ENCODE measurements at places on chromosomes 4 and X.

GRCh38 chrX:101220662-101221260 lies 1.2 kb downstream of the DRP2 start:
- no peak for DNase-seq

- no peak for DNase-seq
These were observed 36.5 kb downstream of the TBL1X start for GRCh38 chrX:9501362-9501761.

GRCh38 chr4:29304595-29304994 lies 1415.6 kb upstream of the PCDH7 start:
- DNase-seq, result no peak

- no peak for DNase-seq
These were observed 148.7 kb upstream of the TBC1D9 start for GRCh38 chr4:140904904-140905303.

DNA sequence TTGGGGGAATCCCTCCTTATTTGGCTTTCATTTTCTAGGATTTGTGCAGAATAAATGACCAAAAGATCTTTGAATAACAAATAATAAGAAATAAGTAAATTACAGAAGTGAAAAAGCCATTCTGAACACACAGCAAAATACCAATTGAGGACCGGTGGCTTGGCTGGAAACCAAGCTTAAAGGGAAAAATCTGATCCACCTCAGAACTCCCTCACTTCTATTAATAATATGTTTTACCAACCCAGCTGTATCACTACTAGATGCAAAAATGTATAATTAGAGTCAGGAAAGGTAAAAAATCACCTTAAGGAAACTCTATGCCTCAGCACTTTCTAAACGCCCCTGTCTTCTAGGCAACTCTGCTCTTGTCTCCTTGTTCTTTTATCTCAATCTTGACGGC lies 77.3 kb downstream of the TSPAN5 start:
- no peak for DNase-seq

DNA sequence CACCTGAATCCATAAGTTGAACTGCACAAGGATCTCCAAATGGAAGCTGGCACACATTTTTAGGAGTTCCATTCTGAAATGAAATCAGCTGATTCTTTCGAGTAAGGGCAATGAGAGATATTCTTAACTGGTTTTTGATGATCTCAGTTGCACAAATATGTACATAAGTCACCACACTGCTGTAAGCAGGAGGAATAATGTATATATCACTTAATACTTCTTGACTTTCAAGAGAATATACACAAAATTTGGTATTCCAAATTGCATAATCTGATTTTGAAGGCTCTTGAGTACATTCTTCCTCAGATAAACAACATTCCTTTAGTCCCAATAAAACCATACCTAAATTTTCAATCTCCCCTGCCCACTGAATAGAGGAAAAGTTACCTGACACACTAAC lies 8.2 kb downstream of the FANCB start:
- no peak for DNase-seq

All from right forelimb (tissue), 1 donor.